ENCODE measurements at places on chromosomes 11 and 22.

DNA sequence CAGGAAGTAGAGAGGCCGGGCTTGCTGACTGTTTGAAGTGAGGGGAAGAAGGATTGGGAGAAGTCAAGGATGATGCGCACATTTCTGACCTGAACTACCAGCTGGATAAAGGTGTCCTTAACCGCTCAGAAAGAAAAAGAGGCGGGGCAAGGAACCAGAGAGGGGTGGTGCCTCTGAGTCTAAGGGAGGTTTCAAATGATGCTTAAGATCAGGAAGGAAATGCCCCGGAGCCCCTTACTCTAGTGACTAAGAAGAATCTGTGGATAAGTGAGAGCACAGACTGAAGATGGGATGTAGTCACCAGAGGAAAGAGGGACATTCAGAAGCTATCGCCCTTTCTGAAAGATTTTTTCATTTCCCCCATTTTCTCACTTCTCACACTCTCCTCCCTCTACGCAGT lies 12.7 kb downstream of the DCHS1 start:
- no peak for DNase-seq

DNA sequence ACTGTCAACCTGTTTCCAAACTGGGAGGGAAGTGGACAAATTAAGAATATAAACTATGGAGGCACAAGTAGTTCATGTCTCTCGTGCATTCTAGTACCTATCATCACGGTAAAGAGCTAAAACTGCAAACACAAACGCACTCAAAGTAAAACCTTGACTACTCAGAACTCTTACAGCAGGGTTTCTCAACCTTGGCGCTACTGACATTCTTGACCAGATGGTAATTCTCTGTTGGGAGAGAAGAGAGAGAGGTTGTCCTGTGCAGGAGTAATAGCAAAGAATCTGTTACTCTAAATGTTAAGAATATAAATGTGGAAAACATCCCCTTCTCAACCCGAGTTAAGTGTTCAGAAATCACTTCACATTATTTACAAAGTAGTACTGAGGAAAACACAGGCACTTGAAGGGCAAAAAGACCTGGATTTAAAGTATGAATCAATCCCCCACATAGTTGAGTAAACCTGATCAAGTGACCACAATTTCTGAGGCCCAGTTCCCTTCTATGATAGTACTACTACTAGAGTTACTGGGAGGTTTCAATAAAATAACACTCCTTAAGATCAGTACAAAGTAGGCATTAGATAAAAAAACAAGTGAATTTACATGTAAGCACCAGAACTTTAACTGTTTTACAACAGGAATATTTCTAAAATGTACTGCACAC lies 73.1 kb upstream of the ARHGAP32 start:
- DNase-seq: no peak

GRCh38 chr22:29883045-29883774 lies at the start of gene MTMR3:
Gene MTMR3, plus strand, starts transcription at chr22:29883174. Its CDS starts 87,886 bp downstream, at chr22:29971060.
- DNase-seq: peak; percentile 92

DNA sequence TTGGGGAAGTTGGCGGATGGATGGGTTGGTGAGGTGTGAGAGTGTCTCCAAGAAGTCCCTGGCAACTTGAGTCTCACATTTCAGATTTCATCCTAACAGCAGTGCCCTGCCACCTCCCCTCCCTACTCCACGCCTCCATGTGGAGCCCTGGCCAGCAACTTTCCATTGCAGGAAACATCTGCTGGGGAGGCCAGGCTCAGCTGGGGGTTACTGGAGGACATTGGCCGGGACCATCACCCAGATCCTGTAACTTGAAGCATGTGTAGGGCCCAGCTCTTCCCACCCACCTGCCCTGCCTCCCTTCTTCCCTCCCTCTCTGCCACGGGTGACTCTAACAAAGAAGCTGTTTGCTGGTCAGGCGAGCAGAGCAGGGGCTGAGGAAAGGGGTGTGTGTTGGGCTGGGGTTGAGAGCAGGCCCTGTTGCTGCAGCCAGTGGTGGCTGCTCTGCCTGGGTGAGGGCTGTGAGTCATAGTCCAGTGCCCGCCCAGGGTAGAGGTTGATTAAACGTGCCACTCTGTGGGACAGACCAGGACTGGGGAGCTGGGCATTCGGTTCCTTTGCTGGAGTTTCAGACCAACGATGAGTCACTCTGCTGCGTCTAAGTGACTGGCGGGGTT lies 64.0 kb downstream of the SCN3B start:
- DNase-seq: no peak

- DNase-seq: no peak
These were observed 34.4 kb upstream of the SUSD2 start for GRCh38 chr22:24146791-24147353.

DNA sequence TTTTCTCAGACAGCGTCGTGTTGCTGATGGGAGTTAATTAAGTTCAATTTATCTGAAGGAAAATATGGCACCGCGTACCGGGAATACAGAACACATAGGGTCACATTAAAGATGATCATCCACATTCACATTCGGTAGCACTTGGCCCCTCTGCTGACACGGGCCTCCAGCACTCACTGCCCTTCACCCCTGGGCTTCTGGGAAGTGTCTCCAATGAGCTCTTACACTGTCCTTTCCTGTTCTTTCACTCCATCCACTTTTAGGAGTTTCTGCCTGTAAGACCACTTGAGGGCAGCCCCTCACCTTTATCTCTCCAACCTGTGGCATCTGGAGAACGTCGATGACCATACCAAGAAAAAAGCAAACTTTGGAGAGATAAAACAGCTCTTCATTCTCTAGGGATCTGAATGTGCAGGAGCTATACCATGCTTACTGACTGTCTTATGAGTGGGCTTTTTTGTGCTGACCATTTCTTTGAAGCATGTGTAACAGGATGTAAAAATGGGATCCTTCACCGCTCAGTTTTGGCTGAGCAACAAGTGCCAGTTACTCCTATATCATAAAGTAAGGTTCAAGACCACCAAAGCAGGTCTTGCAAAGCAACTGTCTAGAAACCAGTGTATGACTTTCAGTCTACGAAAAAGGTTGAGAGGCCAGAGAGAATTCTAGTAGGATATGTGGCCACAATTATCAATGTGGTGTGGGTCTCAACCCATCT lies 1.1 kb upstream of the SERGEF start:
- no peak for DNase-seq

- DNase-seq: no peak
These were observed 133.2 kb downstream of the ADAMTS15 start for GRCh38 chr11:130581646-130582045.

GRCh38 chr11:116339306-116340098 lies 433.3 kb downstream of the BUD13 start:
- DNase-seq: no peak

DNA sequence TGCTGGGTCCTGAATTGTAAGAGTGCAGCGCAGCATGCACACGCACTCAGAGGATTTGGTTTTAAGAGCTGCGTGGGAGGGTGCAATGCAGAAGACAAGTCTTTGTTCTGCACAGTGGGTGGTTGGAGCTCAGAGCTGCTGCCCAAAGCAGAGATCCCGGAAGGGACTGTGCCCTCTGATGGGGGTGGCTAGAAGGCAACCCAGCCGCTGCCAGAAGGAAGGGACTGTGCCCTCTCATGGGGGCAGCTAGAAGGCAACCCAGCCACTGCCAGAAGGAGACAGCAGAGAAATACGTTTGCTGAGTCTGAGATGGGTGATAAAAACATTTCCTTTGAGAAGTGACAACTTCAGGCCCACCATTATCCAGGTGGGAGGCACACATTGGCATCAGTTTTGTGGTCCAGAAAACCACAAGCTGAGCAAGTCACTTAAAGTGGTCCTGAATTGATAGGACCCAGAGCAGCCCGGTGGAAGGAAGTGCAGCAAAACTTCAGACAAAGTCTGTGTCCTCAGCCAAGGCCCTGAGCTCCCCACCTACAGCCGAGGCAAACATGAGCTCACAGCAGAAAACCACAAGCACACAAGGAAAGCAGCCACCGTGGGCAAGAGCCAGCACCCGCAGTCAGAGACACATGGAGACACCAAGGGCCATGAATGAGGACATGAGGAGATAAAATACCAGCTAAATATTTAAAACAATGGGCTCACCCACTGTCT lies 4.3 kb downstream of the KRTAP5-6 start:
- peak; percentile 12 for DNase-seq

DNA sequence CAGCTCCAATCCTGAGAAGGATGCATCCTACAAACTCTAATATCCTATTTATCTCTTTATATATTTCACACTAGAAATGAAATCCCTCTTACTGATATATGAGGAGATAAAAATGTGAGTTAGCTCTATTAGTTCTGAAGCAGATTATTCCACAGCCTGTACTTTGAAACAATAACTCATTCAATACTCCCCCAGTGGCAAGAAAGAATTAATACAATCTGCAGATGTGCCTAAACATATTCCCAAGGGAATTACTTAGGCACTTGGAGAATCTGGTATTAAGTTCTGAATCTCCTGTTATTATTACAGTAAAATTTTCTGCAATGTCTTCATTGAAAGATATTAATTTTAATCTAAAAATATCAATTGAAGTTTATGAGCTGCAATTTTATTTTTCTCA lies 59.4 kb downstream of the DDI1 start:
- DNase-seq: no peak

DNA sequence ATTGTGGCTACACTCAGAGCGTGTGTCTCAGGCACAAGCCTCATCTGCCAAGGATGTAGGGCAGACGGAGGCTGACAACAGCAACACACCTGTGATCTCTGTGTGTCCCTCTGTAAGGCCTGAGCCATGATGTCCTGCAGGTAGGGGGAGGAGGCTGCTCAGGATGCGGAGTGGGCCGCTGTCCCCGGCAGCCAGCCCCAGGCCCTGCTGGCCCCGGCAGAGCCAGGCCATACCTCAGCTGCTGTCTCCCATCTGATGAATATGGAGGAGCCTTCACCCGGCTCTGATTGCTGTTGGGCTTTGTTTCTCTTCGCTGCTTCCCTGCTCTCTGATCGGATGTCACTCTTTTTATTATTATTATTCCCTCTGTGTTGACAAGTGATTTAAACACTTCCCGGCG lies 83.6 kb upstream of the NCAM1 start:
- DNase-seq: no peak

DNA sequence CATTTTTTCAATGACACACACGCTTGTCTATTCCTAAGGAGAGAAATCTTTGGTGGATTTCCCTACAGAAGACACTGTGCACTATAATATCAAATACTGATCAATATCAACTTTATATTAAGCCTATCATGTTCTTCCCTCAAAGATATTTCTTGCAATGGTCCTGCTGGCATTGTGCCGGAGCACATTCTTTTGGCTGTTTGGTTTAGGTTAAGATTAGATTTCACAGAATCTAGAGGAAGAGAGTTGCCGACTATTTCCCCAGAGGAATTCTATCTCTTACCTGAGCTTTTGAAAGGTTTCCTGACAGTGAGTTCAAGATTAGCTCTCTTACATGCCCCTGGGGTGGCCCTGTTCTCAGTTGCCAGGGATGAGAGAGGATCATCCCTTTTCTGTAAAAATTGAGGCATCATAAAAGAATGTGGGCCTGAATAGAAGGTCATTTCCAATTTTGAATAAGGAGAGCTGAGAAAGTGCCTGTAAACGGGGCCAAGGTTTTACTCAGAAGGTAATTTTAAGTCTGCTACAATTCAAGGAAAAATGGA lies 180.6 kb upstream of the ARHGAP20 start:
- no peak for DNase-seq

DNA sequence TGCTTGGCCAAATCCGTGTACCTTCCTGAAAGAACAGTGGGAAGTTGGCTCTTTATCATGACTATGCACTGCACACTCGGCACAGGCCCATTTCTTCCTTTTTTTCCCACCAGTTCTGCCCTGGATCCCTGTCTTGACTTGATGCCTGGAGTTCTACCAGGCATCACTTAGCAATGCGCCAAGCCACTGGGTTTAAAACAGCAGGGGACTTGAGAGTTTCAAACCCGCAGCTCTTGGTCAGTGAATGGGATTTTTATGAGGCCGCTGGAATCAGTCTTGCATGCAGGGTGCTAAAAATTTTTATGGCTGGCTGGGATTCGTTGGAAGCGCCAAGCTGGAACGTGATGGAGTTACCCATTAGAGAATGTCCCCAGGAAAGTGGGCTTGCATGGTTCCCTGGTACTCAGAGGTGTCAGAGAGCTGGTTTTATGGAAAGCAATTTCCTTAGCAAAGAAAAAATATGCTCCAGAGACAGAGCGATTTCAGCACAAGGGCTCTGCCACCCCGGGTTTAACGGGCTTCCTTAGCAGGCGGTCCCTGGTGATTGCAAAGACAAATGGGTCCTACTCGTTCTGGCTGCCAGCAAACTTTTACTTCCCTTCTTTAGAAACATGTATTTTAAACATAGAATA lies 432.9 kb downstream of the TENM4 start:
- DNase-seq: no peak

DNA sequence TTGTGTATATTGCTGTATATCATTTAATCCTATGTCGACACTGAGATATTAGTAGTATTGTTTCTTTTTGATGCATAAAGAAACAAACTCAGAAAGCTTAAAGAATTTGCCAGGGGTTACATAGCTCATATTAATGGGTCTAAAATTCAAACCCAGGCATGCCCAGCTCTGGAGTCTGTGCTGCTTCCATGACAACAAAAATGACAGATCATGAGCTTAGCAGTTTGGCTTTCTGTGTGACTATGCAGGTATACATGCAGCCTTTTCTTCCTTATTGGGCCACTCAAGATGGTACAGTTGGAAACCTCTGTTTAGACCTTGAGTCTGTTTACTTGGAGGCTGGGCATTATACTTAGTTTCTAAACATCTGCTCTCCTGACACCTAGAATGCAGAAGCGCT lies 220.5 kb upstream of the TENM4 start:
- no peak for DNase-seq

DNA sequence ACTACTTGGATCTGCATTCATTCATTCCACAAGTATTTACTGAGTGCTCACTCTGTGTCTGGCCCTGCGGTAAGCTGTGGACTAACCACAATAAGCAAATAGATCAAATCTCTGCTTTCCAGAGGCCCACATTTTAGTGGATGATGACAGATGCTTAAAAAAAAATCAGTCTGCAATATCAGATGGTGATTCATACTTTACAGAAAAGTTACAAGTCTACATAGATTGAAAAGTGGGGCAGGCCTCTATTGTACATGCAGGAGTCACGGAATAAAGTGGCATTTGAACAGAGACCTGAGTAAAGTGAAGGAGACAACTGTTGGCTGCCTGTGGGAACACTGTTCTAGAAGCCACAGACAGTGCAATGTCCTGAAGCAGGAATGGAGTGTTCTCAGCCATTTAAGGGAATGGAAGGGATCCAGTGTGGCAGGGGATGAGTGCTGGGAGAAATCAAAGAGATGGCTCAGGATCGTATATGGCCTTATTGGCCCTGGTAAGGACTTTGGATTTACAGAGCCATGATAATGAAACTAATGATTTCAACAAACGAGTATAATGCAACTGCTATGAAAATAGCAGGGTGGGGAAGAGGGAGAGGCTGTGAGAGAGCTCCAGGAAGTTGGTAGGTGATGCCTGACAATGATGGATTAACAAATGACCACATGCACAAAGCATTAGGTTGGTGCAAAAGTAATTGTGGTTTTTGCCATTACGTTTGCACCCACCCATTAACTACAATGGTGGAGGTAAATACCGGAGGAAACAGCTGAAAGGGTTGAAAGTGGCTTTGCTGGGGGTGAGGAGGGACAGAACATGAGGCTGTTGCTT lies 31.1 kb downstream of the TMEM45B start:
- peak; percentile 28 for DNase-seq
